ENCODE measurements at places on chromosomes 16 and 17.

- no peak for DNase-seq
These were observed 322.0 kb upstream of the SALL1 start for GRCh38 chr16:51473091-51473490.

GRCh38 chr16:11194913-11195312 lies 61.1 kb downstream of the SOCS1 start:
- no peak for DNase-seq

DNA sequence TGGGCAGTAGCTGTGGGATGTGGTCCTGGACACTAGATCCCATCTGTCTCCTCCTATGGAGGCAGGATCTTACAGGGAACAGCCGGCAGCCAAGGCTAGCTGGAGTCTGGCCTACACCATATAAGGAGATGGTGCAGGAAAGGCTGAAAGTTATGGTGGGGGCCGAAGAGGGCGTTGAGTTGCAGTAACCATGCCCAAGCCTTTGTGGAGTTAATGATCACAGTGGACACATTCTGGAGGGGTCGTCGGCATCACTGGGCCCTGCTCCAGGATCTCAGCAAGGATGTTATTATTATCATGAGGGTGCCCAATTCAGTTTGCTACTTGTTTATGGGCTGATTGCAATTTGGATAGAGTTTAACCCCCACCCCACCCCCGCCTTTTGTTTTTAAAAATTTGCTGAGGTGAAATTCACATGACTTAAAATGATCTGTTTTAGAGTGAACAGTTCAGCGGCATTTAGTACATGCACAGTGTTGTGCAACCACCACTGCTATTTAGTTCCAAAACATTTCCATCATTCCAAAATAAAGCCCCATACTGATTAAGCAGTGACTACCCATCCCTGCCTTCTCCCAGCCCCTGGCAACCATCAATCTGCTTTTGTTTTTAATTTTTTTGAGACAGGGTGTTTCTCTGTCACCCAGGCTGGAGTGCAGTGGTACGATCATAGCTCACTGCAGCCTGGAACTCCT lies 184.3 kb upstream of the CACNG3 start:
- no peak for DNase-seq

DNA sequence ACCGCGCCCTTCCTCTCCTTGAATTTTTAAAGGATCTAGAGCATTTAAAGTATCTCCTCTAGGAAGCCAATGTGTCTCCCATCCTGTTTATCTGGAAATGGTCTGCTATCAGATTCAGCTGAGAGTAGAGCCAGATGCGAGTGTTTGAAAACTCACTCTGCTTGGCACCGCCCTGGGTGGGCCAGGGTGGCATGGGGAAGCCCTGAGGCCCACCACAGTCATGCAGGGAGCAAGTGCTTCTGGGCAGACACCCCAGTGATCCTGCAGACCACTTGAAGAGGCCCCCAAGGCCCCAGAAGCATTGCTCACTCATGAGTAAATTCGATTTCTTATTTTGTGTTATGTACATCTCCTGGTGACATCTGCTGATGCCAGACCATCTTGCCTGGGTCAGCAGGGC lies 8.7 kb upstream of the CACNG4 start:
- DNase-seq, result no peak

DNA sequence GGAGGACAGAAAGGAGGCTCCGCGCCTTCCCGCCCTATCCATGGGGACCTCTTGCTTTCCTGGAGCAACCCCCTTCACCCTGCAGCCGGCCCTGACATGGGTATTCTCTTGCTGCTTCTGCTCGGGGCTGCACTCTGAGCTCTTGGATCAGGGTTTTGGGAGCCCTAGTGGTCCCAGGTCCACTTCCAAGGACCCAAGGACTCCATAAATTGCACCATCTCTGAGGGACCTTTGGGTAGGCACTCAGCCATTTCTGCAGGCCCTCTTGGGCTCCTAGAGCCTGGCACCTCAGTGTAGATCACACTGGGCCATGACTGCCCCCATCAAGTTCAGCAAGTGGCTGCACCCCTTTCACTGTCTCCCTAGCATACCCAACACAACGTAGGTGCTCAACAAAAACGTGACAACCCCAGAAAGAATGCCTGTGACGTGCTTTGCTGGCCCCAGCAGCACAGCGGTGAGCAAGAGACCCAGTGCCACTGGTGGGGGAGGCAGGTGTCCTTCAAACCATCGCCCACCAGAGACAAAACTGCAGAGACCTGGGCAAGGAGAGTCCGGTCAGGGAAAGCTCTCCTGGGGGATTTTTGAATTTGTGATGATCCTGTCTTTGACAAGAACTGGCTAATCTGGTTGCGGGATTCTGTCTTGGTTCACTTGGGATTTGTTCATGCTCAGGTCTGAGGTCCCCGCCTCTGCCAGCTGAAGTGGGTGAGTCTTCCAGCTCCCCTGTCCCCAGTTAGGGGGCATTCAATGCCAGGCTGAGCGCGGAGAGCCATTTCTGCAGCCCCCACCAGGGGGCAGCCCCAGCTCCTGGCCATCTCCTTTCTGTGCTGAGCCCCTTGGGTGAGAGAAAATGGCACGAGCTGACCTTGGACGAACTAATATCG lies 2.5 kb upstream of the RAB11FIP4 start:
- peak; percentile 63 for DNase-seq

- no peak for DNase-seq
These were observed 2.4 kb downstream of the MMP15 start for GRCh38 chr16:58027916-58028455.

- DNase-seq, result no peak
These were observed 83.9 kb downstream of the HIC1 start for GRCh38 chr17:2138761-2139160.

DNA sequence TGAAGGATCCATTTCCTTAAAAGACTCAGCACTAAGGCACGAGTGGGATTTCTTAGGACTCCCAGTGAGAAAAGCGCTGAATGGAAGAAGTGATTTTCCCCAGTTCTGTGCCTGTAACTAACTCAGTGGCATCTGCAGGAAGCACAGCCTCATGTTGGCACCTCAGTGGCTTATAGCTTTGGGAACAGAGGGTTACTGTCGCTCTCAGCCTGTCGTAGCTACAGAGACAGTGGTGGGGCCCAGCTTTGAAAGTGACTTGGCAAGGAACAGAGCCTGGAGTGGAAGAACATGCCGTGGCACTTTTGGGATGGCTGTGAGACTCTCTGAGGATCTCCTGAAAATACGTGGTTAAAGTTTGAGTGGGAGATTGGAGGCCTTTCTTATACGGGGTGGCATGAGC lies 242.4 kb upstream of the MYOCD start:
- no peak for DNase-seq

- DNase-seq, result peak; percentile 94
These were observed 26.4 kb downstream of the ARHGAP44 start for GRCh38 chr17:12815642-12816141.

GRCh38 chr16:66539623-66540469 lies 10.1 kb downstream of the TK2 start:
- DNase-seq, result no peak

GRCh38 chr16:28189245-28189644 lies 22.5 kb downstream of the XPO6 start:
- DNase-seq, result no peak

DNA sequence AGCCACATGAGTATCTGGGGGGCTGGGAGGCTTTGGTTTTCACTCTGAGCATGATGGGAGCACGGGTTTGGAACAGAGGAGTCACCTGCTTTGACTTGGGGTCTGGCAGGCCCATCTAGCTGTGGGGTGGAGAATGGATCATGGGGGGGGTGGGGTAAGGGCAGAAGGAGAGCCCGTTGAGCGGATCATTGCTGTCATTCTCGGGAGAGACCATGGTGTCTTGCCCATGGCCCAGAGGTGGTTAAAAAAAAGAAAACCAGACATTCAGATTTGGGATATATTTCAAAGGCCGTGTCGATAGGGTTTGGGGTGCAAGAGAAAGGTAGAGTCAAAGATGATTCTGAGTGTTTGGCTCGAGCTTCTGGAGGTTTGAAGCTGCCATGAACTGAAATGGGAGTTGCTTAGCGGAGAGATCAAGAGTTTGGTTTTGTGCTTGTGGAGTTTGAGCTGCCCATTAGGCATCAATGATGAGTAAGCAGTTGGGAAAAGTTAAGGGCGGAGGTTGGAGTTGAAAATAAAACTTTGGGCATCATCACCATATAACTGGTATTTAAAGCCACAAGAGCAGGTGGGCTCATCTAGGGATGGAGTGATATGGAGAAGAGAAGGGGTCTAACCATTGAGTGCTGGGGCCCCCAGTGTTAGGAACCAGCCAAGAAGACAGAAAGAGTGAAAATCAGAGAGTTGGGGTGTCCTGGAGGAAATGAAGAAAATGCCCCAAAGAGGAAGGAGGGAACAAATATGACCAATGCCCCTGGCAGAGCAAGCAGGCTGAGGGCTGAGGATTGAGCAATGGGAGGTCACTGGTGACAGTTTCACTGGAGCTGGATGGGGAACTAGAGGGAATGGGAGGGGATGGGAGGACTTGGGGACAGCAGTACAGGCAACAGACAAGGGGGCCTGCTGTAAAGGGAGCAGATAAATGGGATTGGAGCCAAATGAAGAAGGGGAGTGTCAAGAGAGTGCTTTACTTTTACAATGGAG lies 1.9 kb downstream of the NOD2 start:
- DNase-seq, result no peak

DNA sequence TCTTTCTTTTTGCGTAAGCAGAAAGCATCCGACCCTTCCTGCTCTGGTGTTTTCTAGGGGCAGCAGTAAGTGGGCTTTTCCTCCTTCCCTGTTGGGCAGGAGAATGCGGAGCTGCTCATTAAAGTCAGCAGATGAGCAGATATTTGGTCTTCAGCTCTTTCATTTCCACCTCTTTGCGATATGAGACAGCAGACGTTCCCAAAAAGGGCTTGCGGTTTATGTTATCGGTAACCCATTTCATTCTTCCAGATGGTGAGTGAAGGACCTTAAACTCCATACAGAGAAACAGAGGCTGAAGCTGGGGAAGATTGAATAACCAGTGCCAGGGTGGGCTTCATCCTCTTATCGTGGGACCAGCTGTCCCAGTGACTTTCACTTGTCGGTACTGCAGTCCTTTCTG lies 40.7 kb downstream of the KSR1 start:
- no peak for DNase-seq

DNA sequence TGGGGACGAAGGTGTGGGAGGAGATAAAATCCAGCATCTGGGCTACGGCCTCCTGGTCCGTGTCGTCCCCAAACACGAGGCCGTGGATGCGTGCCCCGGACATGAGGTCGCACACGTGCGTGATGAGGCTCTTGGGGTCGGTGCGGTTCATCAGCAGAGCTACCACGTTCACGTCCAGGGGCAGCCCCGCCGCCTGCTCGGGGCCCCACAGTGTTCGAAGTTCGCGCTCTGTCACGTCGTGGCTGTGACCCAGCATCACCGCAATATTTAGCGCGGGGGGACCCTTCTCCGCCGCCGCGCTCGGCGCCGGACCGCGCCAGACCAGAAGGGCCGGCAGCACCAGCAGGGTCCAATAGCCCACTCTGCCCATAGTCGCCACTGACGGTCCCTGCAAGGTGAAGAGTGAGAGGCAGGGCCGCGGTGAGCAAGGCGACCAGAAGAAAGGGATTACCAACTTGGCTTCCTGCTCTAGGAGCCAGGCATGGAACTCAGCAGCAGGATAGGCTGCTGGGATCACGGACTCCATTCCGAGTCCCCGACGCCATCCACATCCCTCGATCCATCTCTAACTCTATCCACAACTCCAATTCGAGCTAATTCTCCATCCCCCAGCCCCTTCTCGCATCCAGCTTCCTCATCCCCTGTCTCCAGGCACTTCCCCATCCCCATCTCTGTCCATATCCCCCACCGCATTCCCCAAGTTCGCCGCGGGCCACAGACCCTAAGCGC lies 2.0 kb downstream of the GRIN2A start:
- DNase-seq, result no peak

GRCh38 chr17:49830605-49831004 lies 17.3 kb downstream of the TAC4 start:
- no peak for DNase-seq

DNA sequence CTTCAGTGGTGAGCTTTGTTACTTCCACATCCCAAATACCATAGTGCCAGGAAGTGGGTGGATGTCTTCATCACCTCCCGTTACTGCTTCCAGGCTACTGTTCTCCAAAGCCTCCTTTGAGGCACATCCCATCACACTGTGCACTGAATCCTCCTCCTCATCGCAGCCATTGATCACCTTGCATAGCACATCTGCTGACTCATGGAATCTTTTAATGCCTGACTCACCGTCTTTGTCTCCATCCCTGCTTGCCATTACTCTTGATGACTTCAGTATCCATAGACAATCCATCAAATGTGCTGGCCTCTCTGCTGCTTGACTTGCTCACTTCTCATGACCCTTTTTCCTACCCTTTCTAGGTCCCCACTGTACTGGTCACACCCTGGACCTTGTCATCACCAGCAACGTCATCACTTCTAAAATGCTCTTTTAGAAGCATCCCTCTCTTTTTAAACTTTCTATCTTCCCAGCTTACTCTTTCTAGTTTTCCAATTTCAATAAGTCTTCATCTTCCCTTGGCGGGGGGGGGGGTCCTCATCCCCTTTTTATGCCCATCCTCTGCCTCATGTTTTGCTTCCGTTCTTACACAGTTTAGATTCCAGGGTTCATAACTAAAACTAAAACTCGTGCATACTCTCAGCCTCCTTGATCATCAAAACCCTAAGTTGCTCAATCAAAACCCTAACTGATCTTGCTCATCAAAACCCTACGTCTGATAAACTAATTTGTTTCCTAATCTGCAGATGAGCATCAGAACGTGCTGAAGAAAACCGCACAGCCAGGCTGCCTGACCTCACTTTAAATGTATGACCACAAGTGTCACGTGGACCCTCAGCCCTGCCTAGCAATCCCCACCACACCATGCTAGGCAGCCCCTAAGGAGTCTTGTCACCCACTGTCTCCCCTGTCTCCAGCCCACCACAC lies 289.7 kb upstream of the ZFHX3 start:
- DNase-seq, result no peak

DNA sequence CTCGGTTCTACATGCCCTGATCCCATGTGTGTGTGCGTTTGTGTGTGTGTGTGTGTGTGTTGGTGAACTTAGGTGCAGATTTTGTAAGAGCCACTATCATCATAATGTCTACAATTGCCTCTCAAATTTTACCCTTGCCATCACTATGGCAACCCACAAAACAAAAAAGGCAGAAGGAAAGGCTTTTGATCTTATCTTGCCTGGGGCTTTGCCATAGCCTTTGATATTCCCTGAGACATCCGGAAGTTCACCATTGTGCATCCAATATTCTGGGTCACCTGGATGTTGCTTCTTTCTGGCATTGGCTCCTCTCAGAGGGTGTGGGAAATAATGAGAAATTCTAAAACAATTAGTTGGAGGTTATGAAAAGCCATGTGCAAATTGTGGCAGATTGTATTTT lies 114.7 kb downstream of the HAPSTR1 start:
- DNase-seq, result no peak

GRCh38 chr16:81526199-81526598 lies 81.6 kb downstream of the CMIP start:
- no peak for DNase-seq

GRCh38 chr17:9217151-9218056 lies 196.1 kb downstream of the NTN1 start:
- no peak for DNase-seq

DNA sequence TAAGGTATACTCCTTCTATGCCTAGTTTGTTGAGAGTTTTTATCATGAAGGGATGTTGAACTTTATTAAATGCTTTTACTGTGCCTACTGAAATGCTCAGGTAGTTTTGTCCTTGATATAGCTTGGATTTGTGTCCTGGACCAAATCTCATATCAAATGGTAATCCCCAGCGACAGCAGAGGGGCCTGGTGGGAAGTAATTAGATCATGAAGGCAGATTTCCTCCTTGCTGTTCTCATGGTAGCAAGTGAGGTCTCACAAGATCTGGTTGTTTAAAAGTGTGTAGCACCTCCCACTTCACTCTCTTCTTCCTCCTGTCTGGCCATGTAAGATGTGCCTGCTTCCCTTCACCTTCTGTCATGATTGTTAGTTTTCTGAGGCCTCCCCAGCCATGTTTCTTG lies 78.2 kb downstream of the KIF2B start:
- DNase-seq, result no peak

GRCh38 chr17:7413346-7413985 lies 5.8 kb downstream of the NLGN2 start:
- no peak for DNase-seq
